Ascending aorta (tissue), 2 donors: ENCODE measurements at places on chromosomes 1 and 21. TPM values are rescaled to one million over a fixed set of nuclear protein-coding genes. Genes with fewer than 3 reads are reported as not detected.

DNA sequence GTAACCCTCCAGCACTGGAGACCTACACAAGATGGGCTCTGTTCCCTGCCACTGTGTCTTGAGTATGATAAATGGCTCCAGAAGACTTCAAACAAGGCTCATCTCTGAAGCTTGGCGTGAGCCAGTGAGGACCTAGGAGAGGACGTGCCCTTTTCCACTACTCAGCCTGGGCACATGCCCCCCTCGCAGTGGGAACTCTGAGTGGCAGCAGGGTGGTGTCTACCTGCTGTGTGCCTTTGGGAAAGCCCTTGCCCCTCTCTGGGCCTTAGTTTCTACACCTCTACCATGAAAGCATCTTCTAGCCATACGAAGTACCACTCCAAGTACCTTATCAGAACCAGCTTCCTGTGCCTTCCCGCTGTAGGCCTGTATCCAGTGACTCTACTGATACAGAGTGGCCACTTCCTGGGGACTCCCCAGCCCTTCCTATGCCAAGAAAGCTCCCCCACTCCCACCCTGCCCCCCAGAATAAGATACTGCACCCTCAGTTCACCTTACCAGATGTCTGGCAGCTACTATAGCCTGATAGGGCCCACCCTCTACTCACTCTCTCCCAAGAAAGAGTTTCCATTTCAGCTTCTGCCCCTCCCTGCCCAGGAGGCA lies 3.1 kb upstream of the MOB3C start:
- DNase-seq, result no peak

GRCh38 chr1:80565406-80565805 lies 1235.3 kb upstream of the ADGRL2 start:
- no peaks in the 10 kb centered on the region for H3K36me3 ChIP-seq
- H3K27me3 ChIP-seq, result no peaks in the 10 kb centered on the region
- H3K4me1 ChIP-seq, result no peaks in the 10 kb centered on the region

GRCh38 chr1:98280049-98280448 lies 359.2 kb upstream of the DPYD start:
- H3K27ac ChIP-seq, result no peak overlapping the region
- H3K36me3 ChIP-seq, result no peaks in the 10 kb centered on the region
- H3K4me1 ChIP-seq, result no peaks in the 10 kb centered on the region
- H3K27me3 ChIP-seq, result no peaks in the 10 kb centered on the region

DNA sequence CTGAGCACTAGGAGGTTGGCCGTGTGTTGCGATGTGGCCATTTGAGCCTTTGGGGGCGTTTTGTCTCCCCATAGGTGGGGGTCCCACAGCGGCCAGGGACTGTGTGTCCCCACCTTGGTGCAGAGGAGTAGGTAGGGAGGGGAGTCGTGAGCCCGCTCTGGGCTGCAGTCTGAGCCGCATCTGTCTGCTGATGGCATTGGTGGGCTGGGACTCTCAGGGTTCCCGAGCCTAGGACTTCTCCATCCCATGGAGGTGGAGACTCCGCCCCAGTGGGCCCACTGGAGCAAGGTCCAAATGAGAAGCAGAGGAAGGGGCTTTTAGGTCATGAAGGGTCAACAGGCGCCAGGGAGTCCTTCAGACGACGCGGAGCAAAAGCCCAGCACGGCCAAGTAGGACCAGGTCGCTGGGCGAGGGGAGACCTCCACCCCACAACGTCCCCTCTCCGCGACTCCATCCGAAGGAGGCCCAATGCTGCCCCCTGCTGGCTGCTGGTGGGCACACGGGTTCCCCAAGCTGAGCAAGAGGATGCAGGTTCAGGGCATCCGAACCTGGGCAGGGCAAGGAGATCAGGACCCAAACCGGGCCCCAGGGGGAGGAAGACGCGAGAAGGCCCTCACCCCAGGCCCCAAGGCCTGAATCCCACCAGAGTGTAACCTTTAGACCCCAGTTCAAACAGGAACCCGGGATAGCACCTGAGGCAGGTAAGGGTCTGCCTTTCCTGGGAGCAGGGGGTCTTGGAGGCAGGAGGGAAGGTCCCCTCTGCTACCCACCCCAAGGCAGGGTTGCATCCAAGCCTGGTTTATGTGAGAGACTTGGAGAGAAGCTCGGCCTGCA lies 14.9 kb downstream of the TTC34 start:
- H3K4me3 ChIP-seq, result no peak overlapping the region
- no peak overlapping the region for H3K27ac ChIP-seq
- peak; percentile 67 for DNase-seq
- H3K36me3 ChIP-seq, result no peaks in the 10 kb centered on the region
- no peaks in the 10 kb centered on the region for H3K4me1 ChIP-seq

- DNase-seq, result no peak
- H3K27me3 ChIP-seq, result no peaks in the 10 kb centered on the region
- H3K4me1 ChIP-seq, result peaks cover 22% of the 10 kb centered on the region
- peak overlapping the region; percentile 99 for H3K4me3 ChIP-seq
- H3K36me3 ChIP-seq, result peaks cover 13% of the 10 kb centered on the region
- H3K27ac ChIP-seq, result peak overlapping the region; percentile 93
Observed at GRCh38 chr1:46719689-46720088, 775 bp upstream of the EFCAB14 start.

PLEKHO1 gene
- 88.9 TPM for total RNA-seq

SPATA46 gene
- total RNA-seq, result not detected

OR2M5 gene
- not detected for total RNA-seq

DNA sequence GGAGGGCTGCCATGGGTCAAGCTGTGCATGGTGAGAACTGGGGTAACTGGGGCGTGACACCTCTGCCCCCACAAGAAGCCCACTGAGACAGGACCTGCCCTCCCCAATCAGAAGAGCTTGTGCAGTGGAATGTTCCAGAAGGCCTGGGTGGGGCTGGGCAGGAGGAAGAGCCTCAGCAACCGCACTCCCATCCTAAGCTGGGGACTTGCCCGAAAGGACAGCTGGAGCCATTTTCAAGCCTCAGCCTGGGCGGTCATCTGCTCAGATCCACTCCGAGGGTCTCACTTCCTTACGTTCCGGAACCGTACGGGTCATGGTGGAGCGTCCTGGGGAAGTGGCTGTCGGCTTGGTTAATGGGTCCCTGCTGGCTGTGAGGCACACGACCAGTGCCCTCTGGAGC lies 158.6 kb upstream of the ARHGEF16 start:
- no peak for DNase-seq
- H3K27ac ChIP-seq, result no peak overlapping the region
- no peak overlapping the region for H3K4me3 ChIP-seq
- no peaks in the 10 kb centered on the region for H3K27me3 ChIP-seq
- no peaks in the 10 kb centered on the region for H3K36me3 ChIP-seq

BEND5 gene
- 3.4 TPM for total RNA-seq

ETNK2 gene
- total RNA-seq, result 22.0 TPM

- no peak for DNase-seq
- no peaks in the 10 kb centered on the region for H3K27me3 ChIP-seq
- H3K36me3 ChIP-seq, result no peaks in the 10 kb centered on the region
- no peaks in the 10 kb centered on the region for H3K4me1 ChIP-seq
- no peak overlapping the region for H3K27ac ChIP-seq
Observed at GRCh38 chr1:74571891-74572290, 59.5 kb upstream of the LRRC53 start.
